Natural killer cell (primary cell): ENCODE measurements at places on chromosomes 5 and 9. TPM values are rescaled to one million over a fixed set of nuclear protein-coding genes. Genes with fewer than 3 reads are reported as not detected.

FAM120A gene
- total RNA-seq = 96.1 TPM

LRRC70 gene
- 17.6 TPM for total RNA-seq

BRIX1 gene
- total RNA-seq = 30.9 TPM

DNA sequence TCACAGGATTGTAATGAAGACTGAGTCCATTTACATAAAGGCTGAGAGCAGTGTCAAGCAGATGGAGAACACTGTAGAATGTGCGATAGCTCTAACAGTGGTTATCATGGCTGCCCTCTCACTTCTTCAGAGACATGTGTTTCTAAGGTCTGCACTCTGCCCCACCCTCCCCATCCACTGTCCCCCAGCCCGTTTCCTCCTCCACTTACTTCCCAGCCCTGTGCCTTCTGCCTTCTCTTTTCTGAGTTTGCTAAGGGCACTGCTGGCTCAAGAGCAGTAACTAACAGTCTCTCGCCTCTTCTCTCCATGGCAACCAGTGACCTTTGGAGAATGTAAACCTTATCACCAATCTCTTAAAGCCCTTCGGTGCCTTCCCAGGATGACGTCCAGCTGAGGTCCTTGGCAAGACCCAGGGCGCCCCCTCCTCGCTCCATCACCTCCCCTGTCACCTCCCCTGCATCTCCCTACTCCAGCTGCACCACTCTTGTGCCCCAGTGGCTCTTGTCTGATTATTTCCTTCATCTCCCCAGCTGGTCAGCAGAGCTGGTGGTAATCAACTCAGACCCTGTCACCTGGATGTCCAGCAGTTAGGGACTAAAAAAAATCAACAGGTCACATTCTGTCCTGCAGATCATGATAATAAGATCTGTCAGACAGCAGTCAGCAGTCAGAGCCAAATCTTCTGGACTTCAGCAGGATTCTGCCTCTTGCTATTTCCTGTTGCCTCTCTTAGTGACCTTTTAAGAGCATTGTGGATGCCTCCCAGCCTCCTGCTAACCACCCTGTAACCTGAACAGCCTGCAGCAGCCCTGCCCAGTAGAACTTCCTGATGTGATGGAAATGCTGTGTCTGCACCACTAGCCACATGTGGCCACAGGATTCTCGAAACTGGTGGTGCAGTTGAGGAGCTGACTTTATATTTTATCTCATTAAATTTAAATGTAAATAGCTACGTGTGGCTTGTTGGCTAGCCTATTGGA, 9.0 kb downstream of the FXN start:
- no peak overlapping the region for H3K27ac ChIP-seq
- H3K36me3 ChIP-seq = peaks cover 17% of the 10 kb centered on the region
- no peak for DNase-seq
- H3K27me3 ChIP-seq = no peaks in the 10 kb centered on the region

DNA sequence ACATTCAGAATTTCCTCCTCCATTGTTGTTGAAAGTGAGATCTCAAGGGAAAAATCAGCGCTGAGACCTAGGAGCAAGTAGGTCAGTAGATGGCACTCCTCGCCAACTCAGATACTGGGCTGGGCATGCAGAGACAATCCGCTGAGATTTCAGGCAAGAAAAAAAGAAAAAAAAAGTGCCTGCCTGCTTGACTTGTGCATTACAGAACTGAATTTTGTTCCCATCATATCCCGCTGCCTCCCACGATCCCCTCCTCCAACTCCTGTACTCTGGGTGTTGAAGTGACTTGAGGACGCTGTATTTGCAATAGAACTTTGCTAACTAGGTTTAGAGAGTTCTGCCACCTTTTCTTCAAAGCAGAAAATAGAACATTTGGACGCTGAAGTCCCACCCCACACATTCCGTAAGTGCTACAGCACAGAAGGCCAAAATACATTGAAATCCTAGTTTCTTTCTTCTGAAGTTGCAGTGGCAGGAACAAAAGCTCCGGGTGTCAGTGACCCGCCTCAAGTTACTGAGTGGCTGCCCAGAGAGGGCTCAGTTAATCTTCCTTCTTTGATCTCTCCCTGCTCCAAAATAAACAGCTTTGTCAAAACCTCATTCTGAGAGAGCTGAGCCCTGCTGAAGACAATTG, 265.8 kb downstream of the MLLT3 start:
- peaks cover 6% of the 10 kb centered on the region for H3K36me3 ChIP-seq
- H3K4me1 ChIP-seq = no peaks in the 10 kb centered on the region
- no peak for DNase-seq
